ENCODE measurements at places on chromosomes 1 and 21. TPM values are rescaled to one million over a fixed set of nuclear protein-coding genes. Genes with fewer than 3 reads are reported as not detected.

DNA sequence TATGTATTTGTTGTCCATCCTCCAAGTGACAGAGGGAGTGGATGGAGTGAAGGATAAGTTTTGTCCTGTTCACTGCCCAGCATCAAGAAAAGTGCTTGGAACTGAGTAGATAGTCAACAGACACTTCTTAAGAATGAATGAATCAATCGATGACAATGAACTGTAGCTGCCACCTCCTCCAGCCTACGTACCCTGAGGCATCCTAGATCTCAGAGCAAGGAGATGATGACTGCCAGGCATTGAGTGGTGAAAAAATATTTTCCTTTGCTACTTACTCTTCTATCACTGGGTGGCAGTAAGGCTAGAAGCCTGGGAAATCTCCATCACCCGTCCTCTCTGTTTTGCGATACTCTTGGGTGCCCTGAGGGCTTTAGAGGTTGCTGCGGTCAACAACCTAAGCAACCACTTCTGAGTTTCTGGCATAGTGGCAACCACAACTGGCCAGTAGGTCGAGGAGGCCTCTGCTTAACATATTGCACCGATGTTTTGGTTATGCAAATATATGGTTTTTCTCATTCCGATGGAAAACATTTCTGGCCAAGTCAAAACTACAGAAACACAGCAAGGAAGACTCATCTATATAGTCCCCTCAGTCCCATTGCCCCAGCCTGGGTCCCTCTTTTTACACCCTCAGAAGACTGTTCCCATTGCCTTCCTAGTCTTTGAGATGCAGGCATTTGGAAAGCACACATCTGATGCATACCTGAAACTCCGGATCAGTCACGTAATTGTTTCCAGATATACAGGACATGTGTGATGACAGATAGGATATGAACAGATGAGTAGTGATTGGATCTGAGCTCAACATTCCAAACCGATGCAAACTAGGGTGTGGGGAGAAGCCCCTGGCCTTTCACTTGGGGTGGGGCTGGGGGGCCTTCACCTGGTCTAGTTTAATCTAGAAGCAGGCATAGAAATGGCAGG, 136.8 kb downstream of the RUNX1 start:
- no peak for DNase-seq

DNA sequence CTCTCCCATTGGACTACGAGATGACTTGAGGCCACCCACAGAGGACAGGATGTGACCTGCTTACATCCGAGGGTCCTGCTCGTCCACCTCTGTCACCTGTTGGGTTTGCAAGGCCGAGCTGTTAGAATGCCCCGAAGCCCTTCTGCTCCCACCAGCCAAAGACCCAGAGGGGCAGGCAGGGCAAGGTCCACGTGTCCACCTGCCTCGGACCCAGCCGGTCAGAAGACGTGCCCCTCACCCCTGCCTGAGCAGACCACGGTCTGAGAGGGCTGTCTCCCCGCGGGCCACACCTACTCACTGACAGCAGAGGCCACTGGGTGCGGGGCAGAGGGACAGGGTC, 30.3 kb upstream of the TRAPPC10 start:
- DNase-seq = peak; percentile 80

DNA sequence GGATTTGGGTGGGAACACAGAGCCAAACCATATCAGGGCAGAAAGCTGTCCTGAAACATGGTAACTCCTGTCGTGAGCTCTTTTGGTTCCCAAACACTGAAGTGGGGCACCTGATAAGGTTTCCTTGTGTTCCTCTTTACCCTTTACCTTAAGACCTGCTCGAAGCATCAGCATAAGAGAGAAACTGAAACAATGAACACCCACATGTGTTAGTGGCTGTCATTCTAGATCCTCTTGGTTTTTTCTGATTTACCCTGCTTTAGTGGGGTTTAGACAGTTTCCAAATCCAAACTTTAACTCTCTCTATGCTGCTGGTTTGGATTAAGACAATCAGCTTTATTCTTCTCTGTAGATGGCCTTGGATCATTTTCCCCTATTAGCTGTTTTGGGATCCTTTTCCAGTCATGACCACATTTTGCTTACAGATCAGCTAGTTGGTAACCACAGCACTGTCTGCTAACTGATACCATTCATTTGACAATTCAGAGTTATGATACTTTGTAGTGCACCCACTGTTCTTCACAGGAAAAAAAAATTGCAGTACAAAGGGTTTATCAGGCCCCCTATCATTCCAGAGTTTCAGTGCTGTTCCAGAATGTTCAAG, 975 bp upstream of the MNDA start:
- no peak for DNase-seq

OR6K3 gene
- not detected for total RNA-seq

DNA sequence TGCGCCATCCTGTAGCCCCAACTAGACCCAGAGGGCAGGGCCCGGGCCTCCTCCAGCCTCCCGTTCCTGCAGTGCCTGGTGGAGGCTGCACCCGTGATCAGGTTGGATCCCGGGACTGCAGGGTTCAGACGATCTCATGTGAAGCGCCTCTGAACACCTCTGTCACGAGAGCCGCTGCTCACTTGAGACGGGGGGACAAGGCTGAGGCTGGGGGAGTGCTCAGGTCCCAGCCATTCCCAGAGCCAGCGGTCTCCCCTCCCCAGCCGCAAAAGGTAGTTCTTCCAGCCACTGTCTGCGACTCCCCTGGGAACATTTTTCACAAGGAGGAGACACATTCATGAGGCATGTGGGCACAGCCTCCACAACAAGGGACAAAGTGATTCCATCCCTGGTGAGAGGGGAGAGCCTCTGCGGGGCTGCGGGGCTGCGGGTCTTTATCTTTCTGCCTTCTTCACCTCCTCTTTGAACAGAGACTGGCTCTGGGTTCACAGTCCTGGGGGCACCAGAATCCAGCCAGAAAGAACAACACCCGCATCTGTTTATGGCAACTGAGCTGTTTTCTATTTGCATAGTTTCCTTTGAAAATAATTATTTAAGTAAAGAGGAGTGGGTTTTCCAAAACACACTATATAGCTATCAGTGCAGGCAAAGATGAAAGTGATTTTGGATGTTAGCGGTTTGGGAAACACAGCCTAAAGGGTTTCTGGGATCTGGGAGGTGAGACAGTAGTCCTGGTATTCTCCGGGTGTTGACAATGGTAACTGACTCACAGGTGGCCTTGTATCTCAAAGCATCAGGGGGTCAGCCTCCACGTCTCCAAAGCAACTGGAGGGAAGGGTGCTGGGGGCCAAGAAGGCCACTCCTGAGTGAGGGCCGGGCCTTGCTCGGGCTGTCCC, 13.0 kb upstream of the LDLRAP1 start:
- DNase-seq = peak; percentile 60

C1QB gene
- total RNA-seq = not detected

POU3F1 gene
- 2.9 TPM for total RNA-seq

DNA sequence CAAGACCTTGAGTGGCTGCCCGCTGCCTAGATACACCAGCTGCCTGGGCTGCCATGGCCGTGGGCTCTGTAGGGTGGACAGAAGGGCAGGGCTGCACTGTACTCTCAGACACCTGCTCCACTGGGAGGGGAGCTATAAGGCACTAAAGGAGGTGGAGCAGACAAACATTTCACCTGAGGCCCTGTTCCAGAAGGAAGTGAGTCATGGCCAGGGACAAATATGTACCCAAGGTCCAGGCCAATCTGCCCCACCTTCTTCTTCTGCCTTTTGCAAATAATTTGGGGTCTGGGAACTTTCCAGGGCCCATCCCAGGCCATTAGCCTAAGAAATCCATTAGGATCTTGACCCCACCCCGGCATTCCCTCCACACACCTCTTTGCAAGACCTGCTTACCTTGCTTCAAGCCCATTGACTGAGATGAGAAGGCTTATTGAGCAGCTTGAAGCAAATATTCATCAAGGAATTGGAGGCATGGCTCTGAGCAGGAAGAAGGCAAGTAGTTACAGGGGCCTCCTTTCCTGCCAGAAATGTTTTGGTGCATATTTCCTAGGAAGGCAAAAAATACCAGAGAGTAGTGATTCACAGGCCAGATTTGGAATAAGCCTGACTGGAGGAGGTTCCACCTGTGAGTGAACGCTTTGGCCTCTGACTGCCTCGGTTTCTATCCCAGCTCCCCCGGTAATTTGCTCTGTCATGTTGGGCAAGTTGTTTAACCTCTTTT, at the start of gene CAPN8:
TSS of gene CAPN8 (minus strand) at position 110 of the 721 bp plus-strand sequence. CDS start at position 55, 55 bp downstream.
- no peak for DNase-seq

- no peak for DNase-seq
These were observed 1.9 kb downstream of the GPSM2 start for GRCh38 chr1:108878678-108879077.

ERG gene
- 0.37 TPM for total RNA-seq

DNA sequence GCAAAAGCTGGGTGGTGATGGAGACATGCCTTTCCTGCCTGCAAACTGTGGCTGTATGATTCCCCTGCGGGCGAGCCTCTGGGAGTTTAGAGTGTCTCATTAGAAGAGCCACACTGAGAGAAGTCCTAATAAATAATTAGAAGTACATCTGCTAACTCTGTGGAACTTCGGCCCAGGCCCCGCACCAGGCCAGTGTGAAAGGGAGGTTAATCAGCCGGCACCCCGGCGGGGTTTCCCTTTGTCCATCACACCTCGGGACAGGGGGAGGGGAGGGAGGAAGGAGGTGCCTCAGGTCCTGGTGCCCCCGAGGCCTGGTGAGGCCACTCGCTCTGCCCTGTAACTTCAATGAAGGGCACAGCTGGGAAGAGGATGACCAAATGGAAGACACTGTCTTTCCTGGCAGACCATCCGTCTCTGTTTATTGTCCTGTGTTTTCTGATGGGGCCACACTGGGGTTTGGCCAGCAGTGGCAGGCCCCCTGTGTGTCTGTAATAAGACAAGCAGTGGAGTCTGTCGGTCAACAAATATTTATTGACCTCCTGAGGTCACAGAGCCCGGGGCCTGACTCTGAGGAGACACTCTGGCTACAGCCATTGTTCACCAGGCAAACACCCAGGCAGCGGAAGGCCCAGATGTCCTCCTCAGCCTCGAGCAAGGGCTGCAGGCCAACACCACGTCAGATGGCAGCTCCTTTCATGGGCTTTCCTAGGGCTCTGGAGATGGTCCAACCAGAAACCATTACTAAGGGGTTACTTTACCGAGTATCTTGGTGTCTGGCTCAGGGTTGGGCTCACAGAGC, 267.5 kb upstream of the RAB4A start:
- peak; percentile 64 for DNase-seq

ALX3 gene
- total RNA-seq = 0.35 TPM

DNA sequence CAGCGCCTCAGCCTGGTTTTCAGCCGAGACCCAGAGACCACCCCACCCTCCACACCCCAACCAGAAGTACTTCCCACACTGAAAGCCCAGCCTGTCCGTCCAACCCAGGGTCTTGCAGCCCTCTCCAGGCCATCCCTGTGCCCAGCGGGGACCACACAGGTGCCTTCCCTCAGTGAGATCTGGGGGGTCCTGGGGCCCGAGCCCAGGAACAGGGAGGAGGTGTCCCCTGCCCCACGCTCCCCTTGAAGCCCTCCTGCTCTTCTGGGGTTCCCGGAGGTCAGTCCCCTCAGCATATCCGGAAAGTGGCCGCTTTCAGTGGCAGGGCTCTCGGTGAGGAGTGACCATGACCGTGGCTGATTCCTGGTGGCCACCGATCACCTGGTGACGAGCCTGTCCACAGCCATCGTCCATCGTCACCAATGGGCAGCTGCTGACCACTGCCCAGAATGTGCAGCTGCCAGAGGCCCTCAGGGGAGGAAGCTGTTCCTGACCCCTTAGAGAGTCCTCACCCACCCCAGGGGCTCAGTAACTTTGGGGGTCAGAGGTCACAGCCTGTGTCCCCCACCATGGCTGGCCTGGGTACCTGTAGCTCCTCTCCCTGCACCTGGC, 3.4 kb downstream of the TMEM240 start:
- peak; percentile 68 for DNase-seq

GRCh38 chr1:56491441-56491840, 87.9 kb downstream of the PLPP3 start:
- no peak for DNase-seq

DNA sequence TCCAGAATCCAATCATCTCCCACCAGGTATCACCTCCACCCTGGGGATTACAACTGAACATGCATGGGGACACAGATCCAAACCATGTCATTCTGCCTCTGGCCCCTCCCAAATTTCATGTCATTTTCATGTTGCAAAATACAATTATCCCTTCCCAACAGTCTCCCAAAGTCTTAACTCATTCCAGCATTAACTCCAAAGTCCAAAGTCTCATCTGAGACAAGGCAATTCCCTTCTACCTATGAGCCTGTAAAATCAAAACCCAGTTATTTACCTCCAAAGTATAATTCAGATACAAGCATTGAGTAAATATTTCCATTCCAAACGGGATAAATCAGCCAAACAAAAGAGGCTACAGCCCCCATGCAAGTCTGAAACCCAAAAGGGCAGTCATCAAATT, 73.1 kb downstream of the USH2A start:
- DNase-seq = no peak

WNT3A gene
- total RNA-seq = 0.31 TPM

OR2L2 gene
- not detected for total RNA-seq

DNA sequence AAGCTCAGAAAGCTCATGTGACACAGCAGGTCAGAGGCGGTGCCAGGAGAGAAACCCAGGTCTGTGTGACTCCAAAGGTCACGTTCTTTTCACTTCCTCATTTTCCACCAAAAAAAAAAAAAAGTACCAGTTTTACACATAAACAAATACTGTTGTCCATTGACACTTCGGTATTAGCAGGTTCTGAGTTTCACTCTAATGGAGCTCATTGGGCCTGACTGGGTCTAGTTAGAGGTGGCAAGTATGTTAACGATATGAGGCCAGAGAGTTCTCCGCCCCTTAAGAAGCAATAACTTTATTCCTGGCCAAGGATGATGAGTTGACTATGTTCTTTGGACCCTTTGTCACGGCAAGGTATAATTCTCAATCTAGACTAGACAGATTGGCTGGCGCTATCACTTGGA, 30.0 kb upstream of the SDE2 start:
- DNase-seq = no peak

- DNase-seq = no peak
These were observed 11.7 kb downstream of the SLC35E2B start for GRCh38 chr1:1680912-1681273.

TMPRSS2 gene
- total RNA-seq = 3.0 TPM

DNA sequence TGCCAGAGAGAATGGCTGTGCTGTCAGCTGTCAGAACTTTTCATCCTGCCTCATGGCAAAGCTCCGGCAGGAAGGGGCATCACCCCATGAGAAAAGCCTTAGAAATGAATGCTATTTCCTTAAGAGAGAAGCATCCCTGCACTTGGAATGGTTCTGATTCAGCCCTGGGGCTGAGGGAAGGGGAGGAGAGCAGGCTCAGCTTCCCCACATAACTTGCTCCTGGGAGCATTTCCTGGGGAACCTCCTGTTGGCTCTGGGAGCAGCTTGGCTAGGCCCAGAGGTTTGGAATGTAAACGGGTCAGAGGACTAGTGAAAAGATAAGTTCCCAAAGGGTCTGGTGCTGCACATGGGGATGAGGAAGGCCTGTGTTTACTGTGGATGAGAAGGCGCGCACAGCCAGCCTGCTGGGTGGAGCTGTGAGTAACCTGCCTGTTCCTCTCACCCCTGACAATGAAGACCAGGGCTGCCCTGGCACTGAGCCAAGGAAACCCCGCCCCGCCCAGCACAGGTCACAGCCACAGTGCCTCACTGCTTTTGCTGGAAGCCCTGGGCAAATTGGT, 5.0 kb downstream of the PRELP start:
- peak; percentile 63 for DNase-seq

Measured in H7 (cell line).